ENCODE measurements at places on chromosomes 3 and 15.

GRCh38 chr3:156207802-156208685, 87.7 kb downstream of the KCNAB1 start:
- DNase-seq, result no peak

DNA sequence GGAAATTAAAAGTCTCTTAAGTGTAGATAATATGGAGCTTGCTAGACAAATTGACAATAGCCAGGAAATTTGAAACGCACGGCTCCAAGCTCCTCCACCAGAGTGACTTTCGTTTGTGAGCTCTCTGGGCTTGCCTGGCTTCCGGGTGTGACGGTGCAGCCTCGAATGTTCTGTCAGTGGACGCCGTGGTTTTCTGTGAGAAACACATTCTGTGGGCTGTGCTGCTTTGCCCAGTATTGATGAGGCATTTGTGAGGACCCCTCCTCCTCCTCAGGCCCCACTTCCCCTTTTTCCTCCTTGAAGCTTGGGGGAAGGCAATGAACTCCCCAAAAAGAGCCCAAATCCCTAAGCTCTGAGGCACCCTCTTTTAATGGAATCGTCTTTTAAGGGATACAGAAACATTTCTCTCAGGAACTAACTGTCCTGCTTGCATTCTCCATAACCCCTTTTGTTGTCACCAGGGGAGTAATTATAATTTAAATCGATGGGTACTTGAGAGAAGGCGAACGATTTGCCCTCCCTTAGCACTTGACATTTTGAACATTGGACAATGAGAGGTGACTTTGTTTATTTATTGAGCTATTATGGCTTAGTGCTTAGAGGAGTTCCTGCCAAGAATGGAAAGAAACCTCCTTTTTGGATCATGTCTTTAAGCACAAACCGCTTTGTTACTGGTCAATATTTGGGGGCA, 40.8 kb downstream of the POLR2M start:
- DNase-seq, result no peak

- DNase-seq, result no peak
These were observed 85.6 kb downstream of the IGF2BP2 start for GRCh38 chr3:185739264-185739701.

GRCh38 chr3:194548346-194549321, 61.8 kb upstream of the ATP13A3 start:
- no peak for DNase-seq

GRCh38 chr3:62586356-62586755, 213.0 kb upstream of the FEZF2 start:
- peak; percentile 33 for DNase-seq

DNA sequence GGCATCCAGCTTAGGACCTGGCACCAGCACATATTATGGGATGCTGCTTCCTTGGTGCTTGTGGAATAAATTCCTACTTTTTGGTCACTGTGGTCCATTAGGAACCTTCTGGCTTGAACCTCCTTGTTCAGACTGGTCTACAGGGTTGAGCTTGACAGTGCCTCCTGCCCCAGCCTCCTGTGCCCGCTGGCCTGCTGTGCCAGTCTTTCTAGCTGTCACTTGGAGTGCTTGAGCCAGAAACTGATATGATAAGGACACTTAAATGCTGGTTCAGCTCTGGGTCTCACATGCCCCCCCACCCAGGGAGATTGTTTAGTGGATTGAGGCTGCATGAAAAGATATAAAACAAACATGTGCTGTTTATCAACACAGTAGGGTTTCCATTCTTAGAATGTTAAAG, 147.8 kb downstream of the SLCO3A1 start:
- DNase-seq, result no peak

DNA sequence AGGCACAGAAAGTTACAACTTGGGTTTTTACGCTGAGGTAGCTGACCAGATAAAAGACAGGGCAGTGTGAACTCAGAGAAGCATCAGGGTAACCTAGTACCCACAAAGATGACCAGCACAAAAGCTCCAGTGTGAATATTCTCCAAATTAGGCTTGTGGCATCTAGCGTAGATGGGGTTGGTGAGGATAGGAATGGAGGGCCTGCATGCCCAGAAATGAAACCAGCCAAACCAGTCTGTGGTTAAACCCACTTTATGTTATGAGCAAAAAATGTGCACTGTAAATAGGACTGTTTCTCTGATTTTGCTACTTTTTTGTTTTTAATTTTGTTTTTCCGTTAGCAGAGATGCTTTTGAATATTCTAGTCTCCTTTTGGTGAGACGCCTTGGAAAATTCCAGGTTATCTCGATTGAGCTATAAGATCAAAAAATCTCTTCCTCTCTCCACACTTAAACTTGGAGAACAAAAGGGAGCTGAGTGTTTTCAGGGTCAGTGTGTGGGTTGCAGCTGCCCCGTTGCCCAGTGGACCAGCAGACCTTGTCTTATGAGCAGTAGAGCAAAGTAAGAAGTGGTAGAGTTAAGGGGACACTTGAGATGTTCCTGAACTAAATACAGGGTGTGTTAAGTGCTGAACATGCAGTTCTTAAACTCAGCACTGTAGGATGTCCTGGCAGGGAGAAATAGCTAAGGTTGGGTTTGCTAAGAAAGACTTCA, 132.9 kb downstream of the C3orf38 start:
- DNase-seq, result no peak

GRCh38 chr3:132758740-132759139, 36.5 kb upstream of the NPHP3 start:
- DNase-seq, result no peak

GRCh38 chr15:77519540-77519939, 98.9 kb downstream of the HMG20A start:
- no peak for DNase-seq

DNA sequence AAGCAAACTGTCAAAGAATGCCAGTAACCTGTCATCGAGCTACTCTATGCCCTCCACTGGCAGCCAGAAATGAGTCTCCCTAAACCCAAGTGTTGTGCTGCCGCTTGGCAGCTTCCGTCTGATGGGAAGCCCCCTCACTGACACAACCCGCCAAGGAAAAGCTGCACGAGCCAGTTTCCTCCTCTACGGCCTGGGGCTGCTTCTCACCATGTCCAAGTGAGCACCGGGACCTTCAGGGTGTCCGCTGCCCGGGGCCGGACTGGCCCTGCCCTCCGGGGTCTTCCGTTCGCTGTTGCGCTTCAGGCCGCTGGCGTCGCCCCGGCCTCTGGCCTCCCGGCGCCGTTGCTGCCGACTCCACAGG, 490 bp downstream of the TOMM70 start:
- DNase-seq, result no peak

DNA sequence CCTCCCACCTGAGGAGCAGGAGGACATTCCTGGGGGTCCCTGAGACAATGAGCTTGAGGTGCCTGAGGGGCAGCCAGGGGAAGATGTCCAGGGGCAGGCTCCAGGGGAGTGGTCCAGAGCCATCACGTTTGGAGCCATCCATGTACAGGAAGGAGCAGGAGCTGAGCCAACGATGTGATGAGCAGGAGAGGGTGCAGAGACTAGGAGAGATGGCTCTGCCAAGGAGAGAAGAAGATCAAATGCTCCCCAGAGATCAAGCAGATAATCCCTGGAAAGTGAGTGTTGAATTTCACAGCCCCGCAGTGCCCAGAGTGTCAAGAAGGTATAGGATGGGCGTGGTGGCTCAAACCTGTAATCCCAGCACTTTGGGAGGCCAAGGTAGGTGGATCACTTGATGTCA, 97.8 kb upstream of the HERC1 start:
- DNase-seq, result no peak

- no peak for DNase-seq
These were observed 70.5 kb downstream of the CHD2 start for GRCh38 chr15:92970656-92971055.

GRCh38 chr15:88568589-88568988, 22.1 kb upstream of the DET1 start:
- no peak for DNase-seq

- DNase-seq, result no peak
These were observed 34.4 kb downstream of the BOC start for GRCh38 chr3:113245761-113246161.

- no peak for DNase-seq
These were observed 16.0 kb upstream of the LRRN1 start for GRCh38 chr3:3783210-3783609.

DNA sequence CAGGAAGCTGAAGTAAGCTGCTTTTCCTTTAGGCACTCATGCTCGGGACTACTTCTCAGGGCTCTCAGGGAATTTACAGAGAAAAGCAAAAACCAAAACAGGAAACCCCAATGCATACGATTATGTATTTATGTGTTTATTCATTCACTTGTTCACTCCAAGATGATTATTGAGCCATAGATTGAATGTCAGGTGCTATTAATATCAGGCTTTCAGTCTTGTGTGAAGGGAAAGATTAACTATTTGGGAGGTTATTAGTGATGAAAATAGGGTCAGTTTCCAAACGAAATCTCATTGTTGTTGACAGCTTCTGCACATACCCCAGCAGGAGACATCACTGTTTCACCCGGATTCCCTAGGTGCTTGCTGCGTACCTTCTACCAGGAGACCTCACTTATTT, 135.8 kb downstream of the NEK11 start:
- no peak for DNase-seq

DNA sequence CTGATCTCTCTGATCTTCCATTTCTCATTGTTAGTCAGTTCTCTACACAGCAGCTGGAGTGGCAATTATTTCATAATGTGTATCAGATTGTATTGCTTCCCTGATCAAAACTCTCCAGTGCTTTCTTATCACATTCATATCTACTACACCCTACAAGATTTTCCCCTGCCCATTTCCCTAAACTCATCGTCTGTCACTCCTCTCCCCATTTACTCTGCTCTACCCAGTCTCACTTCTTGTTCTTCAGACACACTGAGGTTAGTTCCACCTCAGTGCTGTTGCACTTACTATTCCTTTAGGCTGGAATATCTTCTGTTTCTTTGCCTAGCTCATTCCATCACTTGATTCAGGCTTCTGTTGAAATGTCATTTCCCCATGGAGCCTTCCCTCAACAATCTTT, 197.1 kb downstream of the SATB1 start:
- no peak for DNase-seq

DNA sequence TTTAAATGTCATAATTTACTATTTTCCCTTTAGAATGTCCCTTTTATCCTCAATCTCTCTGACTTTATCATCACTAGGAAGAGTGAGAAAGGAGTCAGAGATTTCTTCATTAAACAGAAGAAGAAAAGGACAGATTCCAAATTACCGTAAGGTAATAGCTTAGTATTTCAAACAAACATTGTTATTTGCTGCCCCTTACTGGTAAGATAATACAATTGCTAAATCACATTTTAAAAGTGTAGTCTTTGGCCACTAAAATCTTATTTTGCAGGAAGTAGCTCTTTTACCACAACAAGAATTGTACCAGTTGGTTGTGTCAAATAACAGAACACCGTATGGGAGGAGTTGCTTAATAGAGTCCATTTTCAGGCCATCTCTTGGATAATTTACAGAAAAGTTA, 53.7 kb downstream of the CGGBP1 start:
- DNase-seq, result no peak

- DNase-seq, result no peak
These were observed 5.4 kb downstream of the ACAD11 start for GRCh38 chr3:132654190-132654589.

DNA sequence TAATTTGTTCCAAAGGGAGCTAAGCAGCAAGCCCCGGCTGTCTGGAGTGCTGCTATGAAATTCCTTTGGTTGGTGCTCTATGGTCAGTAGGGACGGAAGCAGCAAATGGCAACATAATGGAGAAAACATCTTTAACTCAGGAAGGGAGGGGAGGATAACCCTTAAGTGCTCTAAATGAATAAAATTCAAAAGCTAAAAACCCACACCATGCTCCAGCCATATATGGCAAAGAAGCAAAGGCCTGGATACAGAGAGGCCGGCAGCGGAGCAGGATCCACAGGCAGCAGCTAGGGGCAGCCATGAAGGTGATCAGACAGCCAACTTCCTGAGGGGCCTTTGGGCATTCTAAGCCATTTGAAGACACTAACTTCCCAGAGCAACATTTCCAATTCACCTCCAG, 38.9 kb downstream of the IL17RD start:
- no peak for DNase-seq

- no peak for DNase-seq
These were observed 127.8 kb upstream of the P2RY1 start for GRCh38 chr3:152706991-152707713.

DNA sequence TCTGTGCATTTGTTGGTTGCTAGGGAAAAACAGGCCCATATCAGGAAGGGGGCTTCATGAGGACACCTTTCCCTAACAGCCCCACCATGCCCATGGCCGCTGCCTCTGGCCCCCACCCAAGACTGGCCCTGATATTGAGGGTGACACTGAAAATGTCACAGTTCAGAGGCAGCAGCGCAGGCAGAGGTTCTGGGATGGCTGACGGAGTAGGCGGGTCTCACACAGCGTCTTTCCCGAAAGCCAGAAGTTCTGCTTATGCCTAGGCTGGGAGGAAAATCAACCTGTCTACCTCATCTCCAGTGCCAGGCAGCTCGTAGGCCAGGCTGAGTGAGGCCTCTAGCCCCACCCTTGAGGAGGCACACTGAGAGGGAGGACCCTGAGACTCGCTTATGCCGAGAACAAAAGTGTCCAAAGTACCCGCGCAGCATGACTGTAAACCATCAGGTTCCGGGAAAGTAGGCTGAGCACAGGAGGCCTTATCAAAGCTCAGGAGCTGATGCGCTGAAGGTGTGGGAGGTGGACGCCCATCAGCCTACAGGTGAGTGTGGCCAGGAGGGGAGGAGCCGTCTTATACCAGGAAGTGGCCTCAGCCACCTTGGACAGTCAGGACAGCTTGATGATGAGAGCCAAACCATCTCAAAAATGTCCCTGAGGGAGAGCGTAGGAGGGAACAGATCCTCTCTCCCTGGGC, 27.5 kb downstream of the GRAMD2A start:
- no peak for DNase-seq

- no peak for DNase-seq
These were observed 14.3 kb downstream of the RHOA start for GRCh38 chr3:49397470-49397869.

DNA sequence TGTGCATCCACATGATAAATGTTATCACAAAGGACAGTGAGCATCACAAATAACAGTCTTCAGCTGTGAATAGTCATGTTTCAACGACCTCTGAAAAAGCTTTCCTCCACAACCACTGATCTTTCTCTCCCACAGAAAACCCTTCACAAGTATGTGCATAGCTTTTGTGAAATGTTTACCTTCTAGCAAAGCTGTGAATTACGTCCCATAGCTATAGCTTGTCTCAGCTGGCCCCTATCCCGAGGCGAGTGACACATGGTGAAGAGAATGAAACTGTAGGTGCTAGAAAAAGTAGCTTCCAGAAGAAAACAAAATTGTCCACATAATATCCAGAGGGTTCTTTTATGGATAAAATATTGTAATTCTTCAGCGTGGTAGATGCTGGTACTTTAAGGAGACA, 182.0 kb downstream of the FGF12 start:
- no peak for DNase-seq

DNA sequence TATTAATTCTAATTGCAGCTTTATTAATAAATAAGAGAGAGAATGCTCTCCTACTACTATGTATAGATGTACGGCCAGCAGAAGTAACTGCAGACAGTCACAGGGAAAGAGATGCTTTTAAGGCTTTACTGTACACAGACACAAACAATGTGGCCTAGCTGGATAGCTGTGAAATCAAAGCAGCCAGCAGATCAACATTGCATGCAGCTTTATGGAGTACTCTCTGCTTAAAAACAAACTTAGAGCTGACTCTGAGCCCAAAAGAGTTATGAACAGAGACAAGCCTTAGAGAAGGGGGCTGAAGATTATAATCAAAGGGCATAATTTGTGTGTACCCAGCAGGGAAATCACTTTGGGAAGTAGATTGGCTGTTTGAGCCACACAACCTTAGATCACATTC, 47.2 kb downstream of the CADM2 start:
- DNase-seq, result no peak
